DND-41 (cell line): ENCODE measurements at places on chromosomes 6 and 20.

DNA sequence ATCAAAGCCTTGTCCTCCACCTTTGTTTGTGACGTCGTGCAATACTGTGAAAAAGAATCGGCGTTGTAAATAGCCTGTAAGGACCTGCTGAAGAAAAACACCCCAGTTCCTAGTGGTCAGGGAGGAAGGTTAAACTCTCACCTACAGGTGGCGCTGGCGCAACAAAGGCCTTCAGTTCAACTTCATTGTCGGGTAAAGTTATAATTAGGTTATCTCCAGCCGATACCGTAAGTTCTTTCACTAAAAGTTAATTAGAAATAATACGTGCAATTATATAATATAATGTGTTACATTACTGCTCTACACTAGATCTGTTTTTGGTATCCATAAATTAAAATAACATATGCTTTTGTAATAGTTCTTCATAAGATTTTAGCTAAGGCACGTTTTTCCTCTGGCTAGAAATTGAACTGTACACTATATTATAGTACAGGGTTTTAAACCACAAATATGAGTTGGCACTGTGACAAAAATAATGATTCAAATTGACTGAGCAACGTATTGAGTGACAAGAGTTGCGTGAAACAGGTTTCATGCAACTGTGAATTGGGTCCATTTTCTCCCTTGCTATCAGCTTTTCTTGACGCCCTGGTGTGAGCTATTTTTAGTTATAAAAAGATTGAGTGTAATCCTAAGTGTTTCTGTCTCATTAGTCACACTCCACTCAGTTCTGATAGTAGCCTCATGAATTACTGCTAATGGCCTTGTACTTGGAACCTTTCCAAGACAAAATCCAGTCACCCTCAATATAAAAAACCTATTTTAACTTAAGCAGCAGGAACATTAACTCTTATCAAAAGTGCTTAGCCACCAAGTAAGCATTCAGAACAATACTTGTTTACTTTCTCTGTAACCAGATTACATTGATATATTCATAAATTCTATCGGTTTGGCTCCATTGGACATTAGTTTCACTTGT, 62.3 kb downstream of the KIAA0319 start:
- DNase-seq = peak; percentile 69

DNA sequence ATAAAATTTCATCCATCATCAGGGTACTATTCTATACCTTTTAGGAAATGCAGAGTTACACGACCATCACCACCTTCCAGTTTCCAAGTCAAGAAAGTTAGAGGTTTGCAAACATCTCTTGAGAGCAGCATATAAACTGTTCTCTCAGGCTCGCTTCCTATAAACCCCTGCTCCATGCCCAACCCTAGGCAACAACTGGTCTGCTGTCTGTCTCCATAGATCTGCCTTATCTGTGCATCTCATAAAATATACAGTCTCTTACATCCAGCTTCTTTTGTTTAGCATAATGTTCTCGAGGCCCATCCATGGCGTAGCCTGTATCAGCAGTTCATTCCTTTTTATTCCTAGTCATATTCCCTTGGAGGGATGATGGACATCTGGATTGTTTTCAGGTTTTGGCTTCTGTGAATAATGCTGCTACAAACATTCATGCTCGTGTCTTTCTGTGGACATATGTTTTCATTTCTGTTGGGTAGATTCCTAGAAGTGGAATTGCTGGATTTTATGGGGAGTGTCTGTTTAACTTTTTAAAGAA, 6.1 kb downstream of the PTPRT start:
- no peak for DNase-seq

DNA sequence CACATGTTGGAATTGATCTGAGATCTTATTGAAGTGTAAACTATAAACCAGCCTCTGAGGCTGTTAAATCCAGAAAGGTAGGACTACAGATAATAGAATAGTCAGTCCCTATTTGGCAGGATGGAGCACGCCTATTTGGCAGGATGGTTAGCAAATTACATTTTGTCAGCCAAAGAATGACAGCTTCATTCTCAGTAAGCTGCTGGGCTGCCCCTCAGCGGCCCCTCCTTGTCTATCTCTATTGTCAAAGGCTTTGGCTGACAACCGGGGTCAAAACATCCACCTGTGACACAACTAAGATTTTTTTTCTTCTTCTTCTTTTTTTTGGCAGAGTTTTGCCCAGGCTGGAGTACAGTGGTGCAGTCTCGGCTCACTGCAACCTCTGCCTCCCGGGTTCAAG, 123.4 kb upstream of the ECI2 start:
- no peak for DNase-seq

- no peak for DNase-seq
These were observed 48.5 kb upstream of the CCDC167 start for GRCh38 chr6:37548067-37548674.

DNA sequence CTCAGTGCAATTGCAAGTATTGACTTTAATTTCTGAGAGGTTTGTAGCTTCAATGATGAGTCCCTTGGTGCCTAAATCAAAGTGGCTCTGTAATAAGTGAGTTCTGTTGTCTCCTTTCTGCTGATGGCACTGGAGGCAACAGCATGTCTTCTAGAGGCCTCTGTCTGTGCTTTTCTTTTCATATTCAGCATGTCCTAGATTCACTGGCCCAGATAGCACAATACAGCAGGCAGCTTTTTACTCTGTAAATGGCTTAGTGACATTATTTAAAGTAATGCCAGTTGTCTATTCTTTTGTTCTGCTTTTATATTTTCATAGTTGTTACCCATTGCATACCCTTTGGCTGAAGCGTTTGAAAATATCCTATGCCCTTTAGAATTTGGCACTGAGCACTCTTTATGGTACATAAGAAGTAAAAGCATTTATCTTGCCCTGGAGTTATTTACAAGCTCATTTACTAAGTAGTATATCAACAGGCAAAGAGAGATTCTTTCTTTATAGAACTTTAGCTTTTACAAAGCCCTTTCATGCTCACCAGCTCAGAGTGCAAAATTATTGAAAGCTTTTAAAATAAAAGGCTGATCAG, 271.5 kb upstream of the KCNQ5 start:
- no peak for DNase-seq

DNA sequence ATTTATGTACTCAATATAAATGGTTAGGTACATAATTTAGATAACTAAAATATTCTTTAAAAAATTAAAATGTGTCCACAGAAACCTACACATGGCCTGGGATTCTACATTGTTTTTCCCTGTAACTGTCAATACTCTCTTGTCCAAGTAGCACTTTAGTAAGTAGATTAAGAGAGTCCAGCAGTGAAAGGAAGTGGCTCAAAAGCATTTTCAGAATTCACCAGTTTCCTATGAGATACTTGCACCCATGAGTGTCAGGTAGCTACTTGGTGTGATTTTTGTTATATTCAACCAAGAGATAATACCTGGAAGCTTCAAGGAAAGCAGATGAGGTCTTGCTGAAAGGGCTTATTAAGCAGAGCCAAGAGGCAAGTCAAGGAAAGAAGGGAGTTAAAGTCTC, 126.3 kb downstream of the FYN start:
- no peak for DNase-seq

GRCh38 chr20:40255365-40255764, 433.7 kb downstream of the MAFB start:
- no peak for DNase-seq

DNA sequence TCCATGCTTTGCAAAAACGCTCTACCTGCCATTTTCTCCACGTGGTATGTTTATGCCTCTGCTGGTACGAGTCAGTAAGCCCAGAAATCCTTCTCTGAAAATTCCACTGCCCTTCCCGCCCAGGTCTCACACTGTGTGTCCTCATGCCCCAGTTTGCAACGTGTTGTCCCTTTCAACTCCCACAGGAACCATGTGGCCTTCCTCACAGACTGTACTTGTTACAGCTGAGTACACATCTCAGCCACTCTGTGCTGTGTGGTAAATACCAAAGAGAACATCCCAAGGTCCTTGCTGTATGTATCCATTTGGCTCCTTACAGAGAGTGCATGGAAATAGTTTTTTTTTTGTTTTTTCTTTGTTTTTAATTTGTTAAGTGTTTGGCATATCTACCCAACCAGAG, 56.9 kb downstream of the RTN4IP1 start:
- no peak for DNase-seq

DNA sequence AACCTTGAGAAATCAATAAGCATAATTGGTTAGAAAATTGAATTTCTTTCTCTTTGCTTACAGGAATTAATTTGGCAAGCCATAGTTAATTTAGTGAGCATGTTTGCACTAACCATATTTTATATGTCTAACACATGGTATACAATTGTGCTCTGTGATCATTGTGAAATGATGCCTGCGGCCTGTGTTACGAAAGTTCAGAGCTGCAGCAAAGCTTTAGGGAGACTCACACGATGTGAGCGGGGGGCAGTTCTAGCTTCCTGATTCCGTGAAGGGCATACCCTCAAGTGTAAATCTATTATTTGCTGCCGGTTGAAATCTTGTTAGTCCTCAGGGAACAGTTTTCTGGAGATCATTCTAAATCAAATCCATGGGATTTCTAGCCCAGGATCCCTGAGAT, 25.5 kb upstream of the ADTRP start:
- no peak for DNase-seq

- DNase-seq = no peak
These were observed 16.2 kb downstream of the METTL24 start for GRCh38 chr6:110341663-110342596.

DNA sequence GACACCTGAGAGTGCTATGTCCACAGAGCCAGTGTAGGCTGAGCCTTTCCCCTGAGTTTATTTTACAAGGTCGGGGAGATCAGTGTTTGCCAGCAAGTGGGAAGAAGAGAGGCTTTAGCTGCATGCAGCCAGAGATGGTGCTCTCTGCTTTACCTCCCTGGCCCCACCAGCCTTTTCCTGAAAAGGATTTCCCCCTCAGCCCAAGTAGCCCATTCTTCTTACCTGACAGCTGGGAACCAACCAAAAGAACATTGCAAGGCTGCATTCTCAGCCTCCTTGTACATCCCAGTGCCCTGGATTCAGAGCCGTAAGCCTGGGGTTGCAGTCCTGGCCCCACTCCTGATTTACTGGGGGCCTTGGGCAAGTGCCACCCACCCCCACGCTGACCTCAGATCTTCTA, 16.9 kb downstream of the SNPH start:
- DNase-seq = no peak

- DNase-seq = no peak
These were observed 118.1 kb downstream of the TRDN start for GRCh38 chr6:123518441-123519188.

GRCh38 chr6:39646751-39647420, 78.3 kb downstream of the KIF6 start:
- no peak for DNase-seq

DNA sequence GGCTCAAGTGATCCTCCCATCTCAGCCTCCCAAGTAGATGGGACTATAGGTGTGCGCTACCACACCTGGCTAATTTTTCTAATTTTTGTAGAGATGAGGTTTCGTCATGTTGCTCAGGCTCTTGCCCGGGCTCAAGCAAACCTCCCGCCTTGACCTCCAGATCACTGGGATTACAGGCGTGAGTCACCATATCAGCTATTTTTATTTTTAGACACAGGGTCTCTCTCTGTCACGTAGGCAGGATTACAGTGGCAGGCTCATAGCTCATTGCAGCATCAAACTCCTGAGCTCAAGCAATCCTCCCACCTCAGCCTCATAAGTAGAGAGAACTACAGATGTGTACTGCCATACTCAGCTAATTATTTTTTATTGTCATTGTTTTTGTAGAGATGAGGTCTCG, 41.7 kb downstream of the SLC23A2 start:
- no peak for DNase-seq

DNA sequence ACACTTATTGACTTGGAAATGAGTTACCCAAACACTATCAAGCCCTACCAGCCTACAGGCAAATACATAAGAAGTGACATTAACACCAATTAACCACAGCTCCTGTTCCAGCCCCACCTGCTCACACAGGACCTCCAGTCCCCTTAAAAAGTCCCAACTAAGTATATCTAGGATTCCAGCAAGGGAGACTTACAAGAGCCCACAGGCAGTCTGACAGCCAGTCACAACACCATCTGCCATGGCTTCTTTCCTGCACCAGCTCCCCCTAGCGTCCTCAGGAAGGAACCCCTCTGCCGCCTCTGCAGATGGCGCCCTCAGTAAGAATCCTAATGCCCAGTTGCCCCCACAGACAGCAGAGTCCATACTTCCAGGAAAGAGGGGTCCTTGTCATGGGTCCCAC, 122.1 kb downstream of the HIVEP2 start:
- peak; percentile 32 for DNase-seq

GRCh38 chr6:154350293-154350692, 6.3 kb downstream of the IPCEF1 start:
- DNase-seq = no peak

GRCh38 chr20:2564406-2564805, 28.0 kb downstream of the TMC2 start:
- no peak for DNase-seq

- DNase-seq = no peak
These were observed 54.6 kb downstream of the QRSL1 start for GRCh38 chr6:106684011-106684410.

DNA sequence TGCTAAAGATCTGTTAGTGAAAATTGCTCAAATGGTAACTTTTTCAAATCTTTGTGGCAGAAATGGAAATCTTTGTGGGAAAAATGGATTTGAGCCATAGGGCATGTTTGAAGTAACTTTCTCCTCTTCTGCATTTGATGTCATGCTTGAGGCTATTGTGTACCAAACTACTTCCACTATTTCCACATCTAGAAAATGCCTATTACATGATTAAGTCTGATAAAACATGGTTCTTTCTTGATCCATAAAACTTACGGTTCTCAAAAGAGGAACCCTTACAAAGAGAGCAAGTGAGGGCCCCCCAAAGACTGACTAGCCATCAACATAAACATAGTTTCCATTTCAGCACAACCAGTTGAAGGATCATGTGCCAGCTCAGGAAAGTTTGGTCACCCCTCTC, 150.6 kb downstream of the NFATC2 start:
- DNase-seq = no peak

DNA sequence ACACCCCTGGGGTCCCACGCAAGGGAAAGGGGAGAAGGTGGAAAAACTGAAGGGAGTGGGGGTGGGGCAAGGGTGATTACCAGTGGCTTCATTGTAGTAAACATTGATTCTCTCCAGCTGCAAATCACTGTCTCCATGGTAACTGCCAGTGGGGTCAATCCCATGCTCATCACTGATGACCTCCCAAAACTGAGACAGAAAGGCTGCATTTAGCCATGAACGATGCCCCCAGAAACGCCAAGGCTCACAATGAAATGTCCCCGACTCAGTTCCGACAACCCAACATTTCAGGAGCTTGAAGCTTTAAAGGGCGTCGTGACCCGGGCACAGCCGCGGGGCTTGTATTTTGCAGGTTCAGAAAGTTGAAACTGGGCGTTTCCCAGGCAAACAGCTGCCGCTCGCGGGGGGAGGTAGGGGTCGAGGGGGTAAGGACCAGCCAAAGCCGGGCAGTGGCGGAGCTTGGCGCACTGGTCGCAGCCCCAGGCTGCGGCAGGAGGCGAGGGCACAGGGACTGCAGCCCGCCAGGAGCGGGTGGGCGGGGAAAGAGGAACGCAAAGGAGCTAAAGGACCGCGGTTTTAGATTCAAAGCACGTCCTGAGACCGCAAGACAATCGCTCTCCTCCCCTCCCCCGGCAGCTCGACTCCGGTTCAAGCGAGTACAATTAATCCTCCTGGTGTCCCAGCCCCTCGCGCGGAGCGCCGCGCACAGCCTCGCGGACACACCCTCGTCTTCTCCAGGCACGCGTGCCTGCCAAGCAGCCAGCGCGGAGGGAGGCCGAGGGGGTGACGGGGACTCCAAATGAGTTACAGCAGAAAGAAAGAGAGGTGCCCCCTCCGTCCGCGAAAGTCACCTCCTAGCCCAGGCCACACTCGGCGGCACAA, 731 bp downstream of the TUBB2B start:
- no peak for DNase-seq

- DNase-seq = no peak
These were observed 13.3 kb upstream of the CDKN1A start for GRCh38 chr6:36665180-36665579.
